ENCODE measurements at places on chromosomes 3 and 15.

DNA sequence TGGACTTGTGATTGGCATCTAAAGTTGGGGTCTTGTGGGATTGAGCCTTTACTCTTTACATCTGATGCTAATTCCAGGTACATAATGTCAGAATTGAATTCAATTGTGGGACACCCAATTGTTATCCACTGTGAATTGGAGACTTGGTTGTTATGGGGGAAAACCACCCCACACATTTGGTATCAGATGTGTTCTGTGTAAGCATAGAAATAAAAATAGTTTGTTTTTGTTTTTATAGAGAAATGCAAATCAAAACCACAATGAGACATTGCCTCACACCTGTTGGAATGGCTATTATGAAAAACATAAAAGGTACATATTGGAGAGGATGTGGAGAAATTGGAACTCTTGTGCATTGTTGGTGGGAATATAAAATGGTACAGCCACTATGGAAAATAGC, 58.5 kb downstream of the CPA3 start:
- DNase-seq = no peak

DNA sequence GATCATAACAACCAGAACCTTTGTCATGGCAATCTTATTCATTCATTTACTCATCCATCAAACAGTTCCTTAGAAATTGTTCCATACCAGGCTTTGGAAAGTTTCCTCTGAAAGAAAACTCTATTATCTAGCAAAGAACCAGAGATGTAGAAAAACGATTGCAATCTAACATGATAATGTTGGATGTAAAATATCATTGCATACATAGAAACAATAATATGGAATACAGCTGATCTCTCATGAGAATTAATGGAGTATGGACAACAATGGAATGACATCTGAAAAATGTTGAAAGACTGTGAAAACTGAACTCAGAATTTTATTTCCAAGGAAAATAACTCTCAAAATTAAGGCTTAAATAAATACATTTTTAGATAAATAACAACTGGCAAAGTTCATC, 665.4 kb downstream of the NLGN1 start:
- no peak for DNase-seq

DNA sequence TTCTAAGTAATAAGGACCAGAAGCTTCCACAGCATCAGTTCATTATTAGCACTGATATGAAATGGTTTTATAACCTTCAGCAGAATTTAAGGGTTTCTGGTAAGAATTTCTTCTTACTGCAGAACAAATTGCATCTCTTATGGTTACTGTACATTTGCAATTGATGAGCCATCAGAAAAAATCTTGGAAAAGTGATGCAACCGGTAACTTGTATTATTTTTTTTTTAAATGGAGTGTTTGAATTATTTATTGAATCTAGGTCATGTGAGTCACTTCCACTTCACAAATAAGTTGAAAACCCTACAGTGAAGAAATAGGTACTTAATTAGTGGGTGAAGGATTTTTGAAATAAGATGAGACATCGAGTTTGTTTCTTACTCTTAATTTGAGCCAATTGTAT, 786.0 kb downstream of the TUSC7 start:
- DNase-seq = no peak

DNA sequence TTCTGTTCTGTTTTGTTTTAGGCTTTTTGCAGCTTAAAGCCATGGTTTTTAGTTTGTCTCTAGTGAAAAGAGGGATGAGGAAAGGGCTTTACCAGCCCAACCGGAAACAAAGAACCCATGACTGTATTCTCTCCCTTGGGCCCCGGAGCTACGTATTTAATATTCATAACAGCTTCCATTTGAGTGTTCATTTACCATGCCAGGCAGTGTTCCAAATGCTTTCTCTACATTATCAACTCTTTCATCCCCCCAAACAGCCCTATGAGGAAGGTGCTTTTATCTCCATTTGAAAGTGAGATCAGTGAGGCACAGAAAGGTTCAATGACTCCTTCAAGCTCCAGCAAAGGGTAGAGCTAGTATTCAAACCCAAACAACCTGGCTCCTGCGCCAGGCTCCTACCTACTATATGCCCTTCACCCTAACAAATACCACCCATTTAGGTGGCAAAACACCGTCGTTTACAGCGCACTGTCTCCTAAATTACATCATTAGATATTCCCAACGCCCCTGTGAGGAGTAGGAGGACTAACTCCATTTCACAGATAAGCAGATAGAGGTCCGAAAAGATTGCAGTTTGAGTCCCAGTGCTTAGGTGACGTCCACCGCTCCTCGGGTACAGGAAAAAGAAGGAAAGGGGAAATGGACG, 27.9 kb downstream of the GTPBP8 start:
- DNase-seq = peak; percentile 54

- no peak for DNase-seq
Observed at GRCh38 chr3:178736300-178736699, 200.1 kb downstream of the KCNMB2 start.

DNA sequence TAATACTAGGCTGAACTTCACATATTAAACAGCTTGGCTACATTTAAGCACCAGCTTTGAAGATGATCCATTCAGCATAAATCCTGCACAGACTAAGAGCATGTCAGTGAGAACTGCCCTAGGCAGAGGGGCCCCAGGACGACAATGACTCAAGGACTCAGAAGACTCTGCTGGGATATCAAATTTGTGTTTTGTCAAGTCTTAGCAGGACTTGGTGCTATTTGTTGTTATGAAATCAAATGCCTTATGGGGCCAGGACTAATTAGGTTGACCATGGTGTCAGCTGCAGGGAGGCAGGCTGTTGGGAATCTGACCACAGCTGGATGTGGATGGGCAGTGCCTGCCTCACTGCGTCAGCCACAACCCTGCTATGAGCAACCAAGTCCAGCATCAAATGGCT, 91.8 kb downstream of the RYR3 start:
- DNase-seq = no peak
